ENCODE measurements at places on chromosomes 12 and 14.

DNA sequence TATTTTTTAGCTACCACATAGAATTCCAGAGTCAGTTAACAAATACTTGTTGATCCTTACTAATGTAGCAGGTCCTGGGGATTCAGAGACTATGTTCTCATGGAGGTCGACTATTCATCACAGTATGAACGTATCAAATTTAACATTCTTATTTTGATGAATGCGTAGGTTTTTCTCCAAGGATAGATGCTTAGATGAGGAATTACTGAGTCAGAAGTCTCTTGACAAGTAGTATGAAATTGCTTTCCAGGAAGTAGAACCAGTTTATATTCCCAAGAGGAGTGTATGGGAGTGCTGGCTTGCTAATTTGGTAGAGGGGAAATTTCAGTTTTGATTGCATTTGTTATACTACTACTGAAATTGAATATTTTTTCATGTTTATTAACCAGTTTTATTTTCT lies 42.8 kb upstream of the CRADD start:
- no peak for DNase-seq

- DNase-seq = no peak
Measured at GRCh38 chr12:77494296-77494695, 336.4 kb upstream of the NAV3 start.

DNA sequence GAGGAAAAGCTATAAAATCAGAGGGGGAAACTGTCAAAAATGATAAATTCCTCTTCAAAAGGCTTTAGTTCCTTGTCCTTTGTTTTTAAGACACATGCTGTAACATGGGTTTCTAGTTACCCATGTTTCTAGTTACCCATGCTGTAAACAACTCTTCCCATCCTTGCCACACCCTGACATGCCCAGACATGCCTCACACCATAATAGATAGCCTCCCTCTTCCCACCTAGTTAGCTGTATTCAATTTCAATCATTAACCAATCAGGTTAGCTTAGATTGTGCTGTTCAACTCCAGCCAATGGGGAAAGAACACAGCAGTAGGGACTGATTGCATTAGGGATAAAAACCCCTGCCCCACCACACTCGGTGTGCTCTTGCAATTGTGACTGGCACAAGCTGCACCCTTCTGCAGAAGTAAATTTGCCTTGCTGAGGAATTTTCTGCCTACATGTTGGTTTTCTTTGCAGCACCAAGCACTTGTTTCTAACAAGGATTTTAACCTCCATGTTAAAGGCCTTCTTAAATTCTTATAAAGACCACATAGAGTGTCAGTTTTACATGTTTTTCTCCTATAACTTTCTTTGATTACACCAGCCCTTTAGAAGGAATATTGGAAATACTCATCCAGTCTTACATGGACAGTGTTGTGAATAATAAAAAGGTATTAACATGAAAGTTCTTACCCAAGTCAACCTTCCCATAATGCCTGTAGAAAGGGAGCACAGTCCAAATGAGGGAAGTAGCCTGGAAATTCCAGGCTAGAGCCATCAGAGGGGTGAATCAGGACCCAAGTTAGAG lies 32.5 kb upstream of the LALBA start:
- no peak for DNase-seq

GRCh38 chr14:73272393-73272792 lies 35.1 kb downstream of the PAPLN start:
- DNase-seq = no peak
